Activated T-helper 1 cell treated with anti-CD3 and anti-CD28 coated beads, Interleukin-12 subunit alpha, Interleukin-12 subunit beta, Interleukin-2, Interleukin-4 antibody, amounts not matched to agents 30 ng/mL and 10 ng/mL and 1 ng/mL, durations not matched to agents 14 hours and 24 hours and 36 hours (primary cell): ENCODE measurements at places on chromosomes 2 and 18. TPM values are rescaled to one million over a fixed set of nuclear protein-coding genes. Genes with fewer than 3 reads are reported as not detected.

The RIT2 gene
- total RNA-seq, result not detected in 2 replicates

The KLHL41 gene
- total RNA-seq, result not detected in 2 replicates

The SULT1C2 gene
- total RNA-seq, result not detected in 2 replicates

The GRHL1 gene
- total RNA-seq, result 1.4 and 1.5 TPM in 2 replicates

The CHRND gene
- total RNA-seq, result not detected in 2 replicates

The SERPINB12 gene
- total RNA-seq, result not detected in 2 replicates

The INHA gene
- total RNA-seq, result not detected in 2 replicates

DNA sequence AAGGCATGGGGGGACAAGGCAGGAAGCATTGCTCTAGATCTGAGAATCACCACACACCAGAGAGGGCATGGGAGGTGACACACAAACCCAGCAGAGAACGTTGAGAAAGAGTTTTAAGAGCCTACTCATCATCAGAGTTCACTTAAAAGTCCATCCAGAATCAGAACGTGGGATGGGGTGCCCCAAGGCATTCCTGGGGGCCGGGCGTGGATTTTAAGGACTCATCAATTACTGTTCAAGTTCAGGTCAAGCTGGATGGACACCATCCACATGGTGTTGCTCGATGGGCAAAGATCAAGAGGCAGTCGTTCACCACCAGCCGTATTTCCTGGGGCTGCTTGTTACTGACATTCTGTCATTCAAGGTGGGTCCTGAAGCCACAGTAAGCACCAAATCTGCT, 34.9 kb downstream of the BCL11A start:
- DNase-seq, result no peak
- no peak overlapping the region for H3K4me3 ChIP-seq
- H3K36me3 ChIP-seq, result no peaks in the 10 kb centered on the region
- H3K27me3 ChIP-seq, result peaks cover 18% of the 10 kb centered on the region

DNA sequence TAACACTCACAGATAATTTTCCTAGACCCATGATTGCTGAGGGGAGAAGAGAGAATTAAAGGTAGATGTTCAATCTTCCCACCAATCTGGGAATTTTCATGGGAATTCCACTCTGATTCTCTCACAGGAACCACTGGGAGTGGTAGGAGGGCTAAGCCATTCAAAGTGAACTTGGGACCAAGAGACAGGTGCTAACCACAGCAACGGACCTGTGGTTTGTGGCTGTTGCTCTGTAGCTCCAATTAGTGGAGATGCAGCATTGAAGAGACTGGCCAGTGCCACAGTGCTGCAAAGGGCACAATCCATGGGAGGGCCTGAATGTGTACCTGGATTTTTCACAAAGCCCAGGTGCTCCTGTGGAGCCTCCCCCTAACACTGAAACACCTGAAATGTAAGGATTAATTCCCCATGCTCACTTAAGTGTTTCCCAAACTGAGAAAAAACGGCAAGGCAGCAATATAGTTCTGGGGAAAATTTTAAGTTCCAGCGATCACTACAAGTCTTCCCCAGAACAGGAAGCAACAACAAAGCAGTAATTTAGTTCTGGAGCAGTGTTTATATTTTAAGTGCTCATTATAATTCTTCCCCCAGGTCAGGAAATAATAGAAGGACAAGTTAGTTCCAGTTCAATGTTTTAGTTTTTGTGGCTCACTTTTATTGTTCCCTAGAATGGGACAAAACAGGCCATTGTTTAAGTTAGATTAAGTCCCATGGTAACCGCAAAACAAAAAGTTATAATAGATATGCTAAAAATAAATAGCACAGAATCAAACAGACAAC, 1045.8 kb downstream of the CNTNAP5 start:
- H3K4me1 ChIP-seq, result no peaks in the 10 kb centered on the region
- H3K4me3 ChIP-seq, result no peak overlapping the region
- H3K27ac ChIP-seq, result no peak overlapping the region
- no peaks in the 10 kb centered on the region for H3K36me3 ChIP-seq
- DNase-seq, result no peak
- H3K27me3 ChIP-seq, result no peaks in the 10 kb centered on the region

- no peaks in the 10 kb centered on the region for H3K36me3 ChIP-seq
- no peak overlapping the region for H3K4me3 ChIP-seq
- no peak overlapping the region for H3K27ac ChIP-seq
- DNase-seq, result no peak
- H3K4me1 ChIP-seq, result no peaks in the 10 kb centered on the region
- H3K27me3 ChIP-seq, result no peaks in the 10 kb centered on the region
Observed at GRCh38 chr2:239736358-239737143, 288.6 kb downstream of the NDUFA10 start.

GRCh38 chr18:2139691-2140090, 431.6 kb downstream of the METTL4 start:
- H3K4me1 ChIP-seq, result no peaks in the 10 kb centered on the region
- no peak for DNase-seq
- H3K27me3 ChIP-seq, result peaks cover 4% of the 10 kb centered on the region
